ENCODE measurements at places on chromosomes 3 and 15.

DNA sequence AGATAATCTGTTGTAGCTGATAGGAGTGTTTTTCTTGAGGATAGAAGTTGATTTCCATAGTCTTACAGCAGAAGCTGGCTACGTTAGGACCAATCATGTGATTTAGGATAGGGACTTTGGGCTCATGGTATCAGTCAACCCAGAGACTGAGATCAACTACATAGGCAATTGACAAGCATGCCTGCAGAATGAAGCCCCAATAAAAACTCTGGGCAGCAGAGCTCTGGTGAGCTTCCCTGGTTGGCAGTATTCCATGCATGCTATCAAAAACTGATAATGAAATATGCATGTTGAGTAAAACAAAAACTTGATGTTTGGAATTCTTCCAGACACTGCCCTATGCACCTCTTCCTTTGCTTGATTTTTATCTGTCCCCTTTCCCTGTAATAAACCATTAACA lies 38.0 kb downstream of the SUCNR1 start:
- DNase-seq = no peak

- DNase-seq = no peak
Measured at GRCh38 chr3:127712461-127712860, 39.7 kb downstream of the ABTB1 start.

- DNase-seq = no peak
Measured at GRCh38 chr15:87345961-87346360, 910.6 kb downstream of the NTRK3 start.

DNA sequence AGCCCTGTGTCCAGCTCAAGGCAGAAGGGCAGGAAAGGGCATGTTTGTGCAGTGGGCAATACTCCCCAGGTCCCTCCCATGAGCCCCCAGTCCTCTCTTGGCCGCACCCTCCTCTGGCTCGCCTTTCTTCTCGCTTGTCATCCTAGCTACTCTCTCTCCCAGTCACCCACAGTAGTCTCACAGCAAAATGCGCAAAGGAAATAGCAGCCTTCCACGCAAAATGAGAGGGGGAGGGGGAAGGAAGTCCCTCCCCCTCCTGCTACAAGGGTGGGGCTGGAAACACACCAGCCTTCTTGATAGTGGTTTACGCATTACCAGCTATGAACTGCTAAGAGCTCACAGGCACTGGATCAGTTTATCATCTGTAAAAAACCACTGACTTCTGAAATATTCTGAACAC lies 83.8 kb downstream of the GADL1 start:
- DNase-seq = peak; percentile 23

DNA sequence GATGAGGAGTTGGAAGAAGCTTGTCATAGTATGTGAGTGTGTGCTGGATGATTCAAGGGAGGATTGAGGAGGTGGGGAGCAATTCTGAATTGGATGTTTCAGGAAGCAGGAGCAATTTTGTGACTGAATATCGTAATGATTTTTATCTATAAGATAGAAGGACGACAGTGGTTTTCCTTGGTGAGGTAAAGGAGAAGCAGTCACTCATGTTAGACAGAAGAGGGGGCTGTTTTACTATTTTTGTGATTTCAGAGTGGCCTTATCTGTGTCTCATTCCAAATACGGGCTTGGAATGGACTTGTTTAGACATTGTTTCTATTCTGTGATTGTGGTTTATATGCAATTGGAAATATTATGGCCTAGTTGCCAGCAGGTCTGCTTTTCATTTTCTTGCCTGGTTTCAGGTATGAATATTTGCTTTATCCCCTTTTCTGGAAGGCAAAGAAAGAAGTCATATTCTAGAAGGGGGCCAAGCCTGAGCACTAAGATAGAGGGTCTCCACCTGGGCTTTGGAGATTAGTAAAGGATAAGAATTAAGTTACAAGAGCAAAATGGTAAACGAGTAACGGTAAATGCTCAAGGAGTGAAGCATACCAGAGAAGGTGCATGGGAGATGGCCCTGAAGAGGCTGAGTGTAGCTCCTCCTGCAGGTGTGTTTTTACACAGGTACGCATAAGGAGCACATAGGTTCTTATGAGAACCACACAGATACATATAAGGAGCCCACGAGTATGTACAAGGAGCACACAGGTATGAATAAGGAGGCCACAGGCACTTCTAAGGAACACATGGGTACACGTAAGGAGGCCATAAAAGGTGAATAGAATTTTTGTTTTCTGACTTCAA lies 124.6 kb upstream of the KCNAB1 start:
- DNase-seq = no peak

- peak; percentile 14 for DNase-seq
Measured at GRCh38 chr15:58628206-58628947, 121.1 kb downstream of the ADAM10 start.

- DNase-seq = no peak
Measured at GRCh38 chr15:69288531-69289341, 10.0 kb upstream of the PAQR5 start.

DNA sequence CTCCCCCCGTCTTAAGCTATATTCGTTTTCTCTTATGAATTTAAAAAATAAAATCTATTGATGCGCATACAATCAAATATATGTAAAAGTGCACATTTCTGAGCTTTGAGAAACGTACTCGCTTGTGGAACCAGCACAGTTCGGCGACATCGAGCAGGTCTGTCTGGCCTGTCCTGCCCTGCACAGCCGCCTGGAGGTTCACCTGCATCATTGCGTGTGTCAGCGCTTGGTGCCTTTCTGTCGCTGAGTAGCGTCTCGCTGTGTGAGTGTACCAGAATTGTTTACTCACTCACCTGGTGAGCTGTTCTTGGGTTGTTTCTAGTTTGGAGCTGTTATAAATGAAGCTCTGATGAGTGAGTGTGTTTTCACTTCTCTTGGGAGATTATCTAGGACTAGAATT lies 104.0 kb downstream of the VGLL4 start:
- no peak for DNase-seq

DNA sequence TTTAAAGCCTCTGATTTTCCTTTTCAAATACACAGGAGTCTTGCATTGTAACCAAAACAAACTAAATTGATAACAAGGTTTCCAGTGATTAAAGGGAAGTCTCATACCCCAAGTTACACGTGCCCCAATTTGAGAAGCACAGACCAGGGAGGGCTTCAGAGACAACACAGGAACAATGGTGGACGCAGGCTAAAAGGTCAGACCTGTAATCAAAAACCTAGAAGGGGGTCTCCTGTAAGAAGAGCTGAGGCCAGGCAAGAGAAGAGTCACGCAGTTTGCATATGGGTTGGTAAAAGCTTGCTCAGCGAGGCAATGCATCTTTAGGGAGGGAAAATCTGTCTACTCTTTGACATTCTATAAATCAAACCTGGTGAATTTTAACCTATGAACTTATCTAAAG lies 58.6 kb upstream of the MCF2L2 start:
- DNase-seq = no peak

- DNase-seq = no peak
Measured at GRCh38 chr3:157531301-157531660, 28.1 kb upstream of the VEPH1 start.

DNA sequence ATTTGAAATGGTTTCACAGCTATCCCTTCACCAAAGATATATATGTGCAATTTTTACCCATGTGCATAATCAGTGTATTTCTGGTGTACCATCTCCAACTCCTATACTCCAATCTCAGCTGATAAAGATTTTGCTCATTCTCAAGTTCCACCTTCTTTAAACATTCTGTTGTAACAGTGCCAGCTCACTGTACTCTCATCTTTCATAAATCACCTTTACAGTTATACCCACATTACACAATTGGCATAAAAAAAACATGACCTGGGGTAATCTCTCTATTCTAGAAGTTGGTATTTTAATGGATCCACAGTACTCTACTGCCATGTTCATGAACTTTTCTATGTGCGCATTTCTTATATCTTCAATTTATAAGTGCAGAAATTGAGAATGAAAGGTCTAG lies 339.9 kb upstream of the DPH6 start:
- DNase-seq = no peak

- no peak for DNase-seq
Measured at GRCh38 chr3:166322391-166322790, 485.2 kb upstream of the BCHE start.

- no peak for DNase-seq
Measured at GRCh38 chr15:50137893-50138292, 18.9 kb upstream of the ATP8B4 start.

DNA sequence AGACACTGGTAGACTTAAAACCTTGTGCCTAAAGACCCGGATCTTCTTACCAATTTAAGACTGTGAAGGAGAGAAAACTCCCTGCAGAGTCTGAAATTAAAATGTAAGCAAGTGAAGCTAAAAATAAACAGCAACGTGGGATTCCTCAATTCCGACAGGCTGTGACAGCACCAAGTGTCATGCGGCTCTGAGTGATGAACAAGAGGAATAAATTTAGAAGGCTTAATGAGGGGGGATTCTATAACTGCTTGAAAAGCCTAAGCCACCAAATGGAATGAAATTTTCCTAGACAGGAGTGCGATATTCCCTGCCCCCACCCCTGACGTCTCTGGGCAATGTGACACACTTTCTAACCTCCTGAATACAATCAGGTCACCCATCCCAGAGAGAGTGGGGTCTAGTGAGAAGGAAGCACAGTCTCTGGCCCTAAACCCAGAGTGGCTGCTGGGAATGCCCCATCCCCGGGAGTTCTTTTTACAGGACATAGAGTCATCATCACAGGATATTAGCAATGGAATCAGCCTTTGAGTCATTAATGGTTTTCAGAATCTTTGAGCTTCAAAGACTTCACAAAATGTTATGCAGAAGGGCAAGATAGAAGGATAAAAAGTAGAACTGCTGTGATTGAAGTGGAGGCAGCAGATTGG lies 114.3 kb downstream of the EDEM1 start:
- no peak for DNase-seq

Data from CD4-positive, alpha-beta T cell treated with Interleukin-6 for 4 hours (primary cell).